H1 (cell line): ENCODE measurements at places on chromosomes 11 and 22. TPM values are rescaled to one million over a fixed set of nuclear protein-coding genes. Genes with fewer than 3 reads are reported as not detected.

- DNase-seq, result no peak
These were observed 6.4 kb upstream of the QSER1 start for GRCh38 chr11:32886180-32886579.

GRCh38 chr11:74494916-74495315 lies 1.4 kb upstream of the LIPT2 start:
- no peak for DNase-seq

DNA sequence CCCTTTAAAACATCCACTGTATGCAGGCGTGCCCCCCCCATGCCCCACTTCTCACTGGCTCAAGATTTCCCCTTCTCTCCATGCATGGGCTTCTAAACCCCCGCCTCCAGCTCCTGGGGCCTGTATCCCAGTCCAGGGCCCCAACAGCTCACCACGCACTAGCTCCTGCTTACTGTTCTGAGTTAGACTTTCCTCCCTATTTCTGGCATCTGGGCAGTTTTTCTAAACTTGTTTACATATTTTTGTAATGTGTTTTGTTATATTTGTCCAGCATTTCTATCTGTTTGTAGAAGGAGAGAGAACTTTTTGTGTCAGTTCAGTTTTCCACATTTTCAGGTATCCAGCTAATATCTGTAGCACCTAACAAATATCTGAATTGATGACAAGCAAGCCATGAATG lies 178.5 kb downstream of the SPON1 start:
- no peak for DNase-seq

GRCh38 chr11:92475819-92476218 lies 251.2 kb downstream of the FAT3 start:
- no peak for DNase-seq

DNA sequence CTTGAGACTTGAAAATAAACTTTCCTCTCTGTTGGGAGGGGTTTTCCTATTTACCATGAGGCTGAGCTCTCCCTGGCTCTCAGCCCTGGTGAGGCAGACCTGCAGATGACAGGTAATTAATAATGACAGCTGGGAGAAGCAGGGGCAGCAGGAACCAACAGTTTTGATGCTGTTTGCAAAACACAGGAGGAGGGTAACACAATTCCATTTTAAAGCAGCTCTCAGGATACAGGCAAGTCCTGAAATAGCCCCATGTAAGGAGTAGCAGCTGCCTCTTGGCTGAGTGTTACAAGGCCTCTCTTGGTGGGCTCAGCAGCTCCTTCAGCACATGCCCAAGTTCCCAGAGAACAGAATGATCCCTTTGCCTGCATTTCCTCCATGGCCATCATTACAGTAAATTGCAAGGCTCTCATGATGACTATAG lies 13.3 kb downstream of the PARVA start:
- no peak for DNase-seq

DNA sequence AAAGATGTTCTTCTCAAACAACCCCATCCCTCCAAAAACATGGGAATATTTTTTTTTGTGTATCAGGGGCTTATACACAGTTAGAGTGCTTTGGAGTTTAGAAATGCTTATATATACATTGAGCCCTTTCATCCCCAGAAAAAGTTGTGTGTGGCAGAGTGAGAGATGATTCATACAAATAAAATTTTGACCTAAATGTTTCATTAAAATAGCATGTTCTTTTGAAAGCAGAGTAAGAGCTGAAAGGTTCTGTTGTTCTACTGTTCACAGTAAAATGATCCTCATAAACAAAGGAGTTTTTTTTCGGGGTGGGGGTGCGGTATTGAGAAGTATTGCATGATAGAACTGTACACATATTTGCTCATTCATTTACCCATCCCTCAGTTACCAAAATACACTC lies 512.4 kb downstream of the DLG2 start:
- no peak for DNase-seq

DNA sequence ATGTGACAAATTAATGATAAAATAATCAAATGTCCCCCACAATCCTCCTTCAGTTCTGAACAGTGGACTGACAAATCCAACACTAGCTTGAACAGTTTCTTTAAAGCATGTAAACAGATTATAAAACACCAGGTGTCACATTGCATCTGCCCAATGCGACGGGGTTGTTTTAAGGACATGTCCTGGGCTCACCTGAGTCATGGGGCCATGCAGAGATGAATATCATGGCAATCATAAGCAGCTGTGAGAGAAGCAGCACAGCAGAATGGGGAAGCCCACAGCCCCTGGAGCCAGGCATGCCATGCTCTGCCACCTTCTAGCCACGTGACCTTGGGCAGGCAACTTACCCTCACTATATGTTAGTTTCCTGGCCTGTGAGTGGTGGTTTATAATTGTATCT lies 93.9 kb upstream of the KCNA4 start:
- no peak for DNase-seq

- DNase-seq, result no peak
These were observed 30.1 kb downstream of the EXT2 start for GRCh38 chr11:44125598-44125997.

DNA sequence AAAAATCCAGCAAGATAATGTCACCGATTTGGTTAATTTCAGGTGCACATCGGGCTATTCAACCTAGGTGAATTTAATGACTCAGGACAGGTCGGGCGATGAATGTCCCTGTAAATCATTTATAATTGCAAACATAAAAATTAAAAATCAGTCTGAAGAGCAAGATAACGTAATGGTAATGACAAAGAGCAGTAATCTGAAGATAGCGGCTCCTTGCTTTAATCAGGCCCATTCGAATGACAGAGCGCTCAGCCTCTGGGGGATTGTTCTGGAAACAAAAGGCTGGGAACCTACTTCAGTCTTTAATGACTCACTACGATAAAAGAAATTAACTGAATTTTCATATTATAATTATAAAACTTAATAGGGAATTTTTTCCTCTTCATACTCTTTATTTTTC lies 61.3 kb downstream of the RCN1 start:
- DNase-seq, result no peak

DNA sequence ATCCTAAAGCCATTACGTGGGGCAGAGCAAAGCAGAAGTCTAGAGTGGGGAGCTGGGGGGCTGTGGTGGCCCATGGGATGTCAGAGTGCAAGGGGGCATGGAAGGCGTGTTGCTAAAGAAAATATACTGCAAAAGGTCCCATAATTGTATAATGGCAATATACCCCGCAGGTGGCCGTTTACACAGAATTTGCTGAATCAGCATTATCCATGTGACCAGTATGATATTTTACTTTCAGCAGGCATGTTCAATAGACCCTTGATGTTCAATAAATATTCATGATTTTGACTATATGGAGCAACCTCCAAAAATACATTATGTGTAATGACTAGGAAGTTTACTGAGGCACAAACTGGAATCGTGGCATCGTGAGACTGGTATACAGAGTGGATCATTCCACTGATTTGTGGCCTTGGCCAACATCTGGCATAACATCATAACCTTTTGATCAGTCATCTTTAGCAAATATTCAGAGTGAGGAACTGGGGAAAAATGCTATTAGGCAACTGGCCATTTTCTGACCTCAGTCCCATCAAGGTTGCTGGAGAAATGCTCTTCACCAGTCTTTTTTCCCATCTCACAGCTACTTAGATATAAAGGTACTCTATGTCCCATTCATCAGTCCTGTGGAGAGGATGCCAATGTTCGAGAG lies 29.3 kb upstream of the PPP2R1B start:
- DNase-seq, result no peak

GRCh38 chr11:24312464-24313238 lies 184.2 kb upstream of the LUZP2 start:
- no peak for DNase-seq

- DNase-seq, result no peak
These were observed 40.3 kb upstream of the CYP2D6 start for GRCh38 chr22:42170946-42171345.

DNA sequence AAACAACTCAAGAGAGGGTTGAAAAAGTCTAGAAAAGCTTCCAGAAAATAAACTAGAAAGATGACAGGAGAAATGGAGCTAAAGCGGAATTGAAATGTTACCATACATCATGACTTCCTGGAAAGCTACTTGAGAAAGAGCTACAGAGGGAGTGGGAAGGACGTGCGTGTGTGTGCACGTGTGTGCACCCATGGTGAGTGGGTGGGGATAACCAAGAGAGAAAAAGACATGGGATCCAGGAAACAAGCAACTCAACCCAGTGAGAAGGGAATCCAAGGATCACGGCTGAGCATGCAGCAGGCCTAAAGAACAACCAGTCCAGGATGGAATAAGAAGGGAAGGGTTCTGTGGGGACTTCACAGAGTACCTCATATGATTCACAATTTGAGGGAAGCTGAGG lies 21.6 kb downstream of the APOL1 start:
- no peak for DNase-seq

DNA sequence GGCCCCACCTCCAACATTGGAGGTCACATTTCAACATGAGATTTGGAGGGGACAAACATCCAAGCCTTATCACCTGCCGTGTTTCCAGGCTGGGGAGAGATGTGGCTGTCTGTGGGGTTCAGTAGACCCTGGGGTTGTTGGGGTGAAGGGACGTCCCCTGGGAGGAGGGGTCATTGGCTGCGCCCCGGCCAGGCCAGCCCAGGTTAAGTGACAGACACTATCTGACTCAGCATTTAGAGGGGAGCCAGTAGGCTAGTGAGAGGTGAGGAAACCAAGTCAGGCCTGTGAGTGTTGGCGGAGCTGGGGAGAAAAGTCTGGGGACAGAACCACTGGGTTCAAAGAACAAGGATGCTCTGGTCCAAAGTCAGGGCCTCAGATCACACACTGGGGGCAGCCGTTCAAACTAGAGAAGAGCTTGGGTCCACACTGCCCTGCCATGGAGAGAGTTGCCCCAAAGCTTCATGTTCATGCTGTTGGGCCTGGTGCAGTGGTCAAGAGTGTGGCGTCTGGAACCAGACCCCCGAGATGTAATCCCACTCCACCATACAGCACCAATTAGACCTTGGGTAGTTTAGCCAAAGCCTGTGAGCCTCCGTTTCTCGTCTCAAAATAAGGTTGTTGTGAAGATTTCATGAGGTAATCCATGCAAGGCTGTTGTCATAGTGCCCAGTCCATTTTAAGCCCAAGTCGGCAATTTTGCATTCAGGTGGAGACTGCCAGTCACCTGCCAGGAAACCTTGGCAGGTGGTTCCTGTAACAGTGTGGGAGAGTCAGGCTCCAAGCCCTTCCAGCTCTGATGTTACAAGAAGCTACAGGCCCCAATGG lies 1289.6 kb downstream of the TBC1D22A start:
- DNase-seq, result no peak

- peak; percentile 78 for DNase-seq
These were observed 759 bp downstream of the DESI1 start for GRCh38 chr22:41619979-41620588.

GRCh38 chr11:48022445-48022844 lies 42.1 kb downstream of the PTPRJ start:
- no peak for DNase-seq

DNA sequence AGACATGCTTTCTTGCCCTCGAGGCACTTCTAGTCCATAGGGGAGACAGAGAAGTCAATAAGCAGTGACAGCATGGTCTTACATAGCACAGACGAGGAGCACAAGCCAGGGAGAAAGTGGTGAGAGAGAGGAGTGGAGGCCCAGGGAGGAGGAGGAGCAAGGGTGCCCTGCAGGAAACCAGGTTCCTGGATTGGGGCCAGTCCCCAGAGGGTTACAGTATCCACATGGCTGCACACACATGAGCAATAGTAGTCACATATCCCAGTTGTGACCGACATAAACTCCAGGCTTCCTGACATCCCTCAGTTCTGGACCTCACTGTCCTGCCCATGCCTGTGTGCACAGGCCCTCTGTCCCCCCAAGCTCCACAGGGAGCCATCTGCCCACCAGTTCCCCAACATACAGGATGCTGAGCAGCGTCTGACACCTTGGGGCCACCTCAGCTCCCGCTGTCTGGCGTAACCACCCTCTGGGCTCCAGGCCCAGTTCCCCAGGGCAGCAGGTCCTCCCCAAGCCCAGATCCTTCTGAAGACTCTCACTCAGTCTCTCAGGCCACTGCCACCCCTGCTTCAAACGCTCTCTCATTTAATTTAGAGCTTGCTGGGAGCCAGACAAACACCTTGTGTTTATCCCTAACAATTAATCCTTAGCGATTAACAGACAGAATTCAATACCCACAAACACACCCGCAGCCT lies 53.7 kb downstream of the DSCAML1 start:
- DNase-seq, result no peak

DNA sequence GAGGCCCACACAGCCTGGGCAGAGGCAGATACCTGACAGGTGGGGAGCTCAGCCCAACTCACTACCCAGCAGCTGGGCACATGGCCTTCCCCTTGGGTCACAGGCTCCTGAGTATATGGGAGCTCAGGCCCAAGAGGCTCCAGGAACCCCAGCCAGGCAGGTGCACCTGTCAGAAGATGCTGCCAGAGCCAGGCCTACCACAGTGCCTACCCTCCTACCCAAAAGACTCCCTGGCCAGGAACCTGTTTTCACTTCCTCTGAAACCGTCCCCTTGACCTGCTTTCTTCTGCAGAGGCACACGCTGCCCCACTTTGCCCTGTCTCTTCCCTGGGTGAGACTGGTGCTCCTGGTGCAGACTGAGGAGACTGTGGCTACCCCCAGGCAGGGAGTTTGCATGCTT lies 2.9 kb downstream of the CHID1 start:
- no peak for DNase-seq

GRCh38 chr22:46693634-46694415 lies 44.2 kb downstream of the CERK start:
- no peak for DNase-seq

The AQP11 gene
- total RNA-seq, result 1.1 and 1.2 TPM in 2 replicates

The C1QTNF5 gene
- total RNA-seq, result 1.5 and 2.2 TPM in 2 replicates

The KCNQ1 gene
- 2.0 and 2.4 TPM in 2 replicates for total RNA-seq

The SCT gene
- 2.0 and 2.2 TPM in 2 replicates for total RNA-seq

The OR5B21 gene
- not detected in 2 replicates for total RNA-seq

The ARHGAP32 gene
- total RNA-seq, result 30.0 and 30.1 TPM in 2 replicates

The ALDH3B1 gene
- total RNA-seq, result 0.27 and 0.32 TPM in 2 replicates

The RIMBP3C gene
- not detected in 2 replicates for total RNA-seq

The CHKA gene
- total RNA-seq, result 86.6 and 88.6 TPM in 2 replicates

The LAYN gene
- total RNA-seq, result 7.7 and 9.3 TPM in 2 replicates

The CHCHD10 gene
- total RNA-seq, result 94.5 and 104 TPM in 2 replicates
